NCI-H1048 (cell line): ENCODE measurements at places on chromosomes 7 and 10.

GRCh38 chr10:70956029-70956759, 67.8 kb upstream of the PCBD1 start:
- DNase-seq = no peak

DNA sequence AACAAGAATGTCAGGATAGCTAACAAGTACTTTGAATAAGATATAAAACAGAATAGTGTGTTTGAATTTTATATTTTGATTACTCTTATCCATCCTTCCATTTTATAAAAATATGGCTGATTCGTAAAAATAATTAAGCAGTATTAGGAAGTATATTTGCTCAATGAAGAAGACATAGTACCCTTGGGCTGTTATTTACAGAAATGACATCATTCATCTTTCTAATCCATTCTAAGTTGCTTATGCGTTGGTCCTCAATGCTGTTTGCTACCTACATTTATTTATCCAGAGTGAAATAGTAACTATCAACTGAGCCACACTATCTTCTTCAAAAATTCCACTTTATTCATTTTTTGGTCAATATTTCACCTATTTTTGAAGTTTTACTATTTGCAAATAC, 2.1 kb upstream of the ZNF804B start:
- no peak for DNase-seq

DNA sequence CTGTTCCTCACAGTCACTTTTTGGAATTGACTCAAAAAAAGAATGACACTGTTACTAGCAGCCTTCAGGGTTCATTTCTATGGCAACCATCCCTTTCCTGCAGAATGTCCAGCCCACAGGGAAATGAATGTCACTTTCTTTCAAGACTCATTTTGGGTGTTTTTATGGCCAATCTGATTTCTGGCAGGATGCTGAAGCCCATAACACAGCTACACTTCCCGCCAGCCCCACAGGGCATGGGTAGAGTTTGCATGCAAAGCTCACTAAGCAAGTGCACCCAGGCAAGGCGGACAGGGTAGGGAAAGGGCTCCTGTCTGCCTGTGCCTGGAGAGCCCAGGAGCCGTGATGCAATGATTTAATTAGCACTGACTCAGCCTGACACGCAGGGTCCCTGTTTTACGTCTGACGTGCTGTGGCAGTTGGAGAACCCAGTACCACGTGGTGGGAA, 26.1 kb upstream of the GPAM start:
- DNase-seq = no peak

DNA sequence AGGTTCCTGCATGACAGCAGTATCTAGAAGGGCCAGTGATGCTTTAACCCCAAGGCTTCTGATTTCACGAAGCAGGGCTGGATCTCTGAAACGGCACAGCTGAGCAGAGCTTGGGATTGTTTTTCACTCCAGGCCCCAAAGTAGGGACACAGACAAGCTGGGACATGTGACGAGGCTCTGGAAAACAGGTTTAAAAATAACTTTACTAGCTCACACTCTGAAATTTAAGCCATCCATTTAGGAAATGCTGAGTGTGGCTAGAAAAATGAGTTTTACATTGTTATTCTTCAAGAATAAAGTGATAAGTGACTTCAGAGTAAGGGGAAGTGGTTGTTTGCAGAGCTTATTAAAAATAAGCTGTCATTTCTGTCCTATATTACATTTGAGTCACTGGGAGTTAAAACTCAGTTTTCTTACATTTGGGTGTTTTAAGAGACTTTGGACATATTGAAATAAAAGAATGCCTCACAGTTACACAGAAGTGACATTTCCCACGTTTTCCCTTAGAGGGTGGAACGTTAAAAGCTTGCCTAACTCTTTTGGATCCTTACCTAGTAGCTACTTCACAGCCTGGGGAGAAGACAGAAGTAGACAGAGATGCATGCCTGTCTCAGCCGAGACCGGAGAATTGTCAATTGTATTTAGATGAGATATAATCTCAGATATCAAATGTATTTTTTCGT, 107.8 kb downstream of the GALNT17 start:
- no peak for DNase-seq

DNA sequence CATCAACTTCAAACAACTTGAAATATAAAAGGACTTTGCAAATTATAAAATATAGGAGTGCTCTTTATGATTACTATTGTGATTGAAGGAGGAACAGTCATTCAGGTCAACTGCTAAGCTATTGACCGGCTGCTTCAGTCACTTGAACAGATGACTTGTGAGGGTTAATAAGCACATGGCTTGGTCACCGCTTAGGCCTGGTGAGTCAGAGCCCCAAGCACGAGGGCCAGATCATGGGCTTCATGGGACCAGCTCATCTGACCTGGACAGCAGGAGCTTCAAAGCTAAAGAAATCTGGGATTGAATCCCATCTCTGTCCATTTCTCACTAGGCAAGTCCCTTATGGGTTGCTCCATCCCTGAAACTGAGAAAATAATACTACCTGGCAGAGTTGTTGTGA, 60.4 kb upstream of the ADO start:
- no peak for DNase-seq

DNA sequence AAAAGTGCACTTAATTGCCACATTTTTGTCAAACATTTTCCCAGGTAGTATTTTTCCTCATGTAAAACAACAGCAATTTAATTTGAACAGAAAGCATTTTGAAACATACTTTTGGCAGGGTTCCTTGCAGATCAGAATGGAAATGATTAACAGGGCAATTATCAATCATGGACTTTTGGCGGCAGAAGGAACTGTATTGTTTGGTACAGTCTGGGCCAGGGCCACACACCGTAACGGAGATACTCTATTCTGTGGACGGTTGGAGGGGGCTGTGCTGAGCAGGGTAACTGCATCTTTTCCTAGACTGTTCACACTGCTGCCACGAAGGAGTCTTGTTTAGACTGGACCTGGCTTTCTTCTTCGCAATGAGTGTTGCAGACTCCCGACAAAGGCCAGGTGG, 62.3 kb downstream of the EGFR start:
- DNase-seq = peak; percentile 17

GRCh38 chr10:63579371-63580014, 58.3 kb downstream of the REEP3 start:
- DNase-seq = no peak

DNA sequence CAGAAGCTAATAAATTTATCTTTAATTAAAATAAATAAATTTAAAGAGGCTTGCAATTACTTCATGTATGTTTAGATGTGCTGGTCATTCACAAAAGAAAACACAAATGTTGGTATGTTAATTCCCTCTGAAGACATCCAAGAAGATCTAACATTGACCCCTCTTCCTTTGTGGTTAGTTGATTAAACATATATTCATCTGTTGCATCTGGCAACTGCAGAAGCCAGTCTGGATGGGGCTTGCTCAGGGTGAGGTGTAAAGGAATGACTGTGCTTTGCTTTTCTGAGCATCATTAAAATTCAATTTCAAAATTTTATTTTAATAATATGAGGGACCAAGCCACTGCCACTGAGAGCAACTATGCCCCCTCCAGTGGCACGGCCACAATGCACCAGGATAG, 36.4 kb upstream of the FERD3L start:
- DNase-seq = no peak

DNA sequence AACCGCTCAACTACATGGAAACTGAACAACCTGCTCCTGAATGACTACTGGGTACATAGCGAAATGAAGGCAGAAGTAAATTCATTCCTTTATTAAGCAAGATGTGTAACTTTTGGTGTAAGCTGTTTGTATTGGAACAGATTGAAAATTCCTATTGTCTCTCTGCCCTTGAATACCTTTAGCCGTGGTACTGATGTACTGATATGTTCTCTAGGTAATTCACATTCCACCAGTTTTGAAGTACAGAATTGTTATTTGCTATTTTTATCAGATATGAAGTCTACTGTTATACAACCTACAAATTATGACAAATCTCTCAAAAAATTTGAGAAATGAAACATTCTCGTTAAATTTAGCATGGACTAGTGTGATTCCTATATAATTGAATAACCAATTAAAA, 17.7 kb downstream of the ZMYND11 start:
- no peak for DNase-seq

DNA sequence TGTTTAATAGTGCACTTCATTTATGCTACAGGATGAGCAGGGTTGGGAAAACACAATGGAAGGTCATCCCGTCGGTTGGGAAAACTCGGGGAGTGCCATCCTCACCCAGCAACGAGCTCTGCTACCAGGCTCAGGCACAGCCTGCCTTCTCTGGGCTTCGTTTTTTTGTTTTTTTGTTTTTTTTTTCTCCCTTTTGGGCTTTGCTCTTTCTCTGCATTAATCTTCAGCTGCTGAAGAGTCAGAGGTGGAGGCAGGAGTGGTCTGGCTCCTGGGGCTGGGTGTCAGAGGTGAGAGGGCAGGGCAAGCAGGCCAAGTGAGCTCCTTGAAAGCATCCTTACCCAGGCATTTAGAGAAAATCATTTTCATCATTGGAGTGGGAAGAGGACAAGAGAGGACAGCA, 11.5 kb downstream of the ZNF3 start:
- DNase-seq = no peak

- DNase-seq = no peak
Observed at GRCh38 chr10:88100281-88100680, 236.9 kb downstream of the PTEN start.

DNA sequence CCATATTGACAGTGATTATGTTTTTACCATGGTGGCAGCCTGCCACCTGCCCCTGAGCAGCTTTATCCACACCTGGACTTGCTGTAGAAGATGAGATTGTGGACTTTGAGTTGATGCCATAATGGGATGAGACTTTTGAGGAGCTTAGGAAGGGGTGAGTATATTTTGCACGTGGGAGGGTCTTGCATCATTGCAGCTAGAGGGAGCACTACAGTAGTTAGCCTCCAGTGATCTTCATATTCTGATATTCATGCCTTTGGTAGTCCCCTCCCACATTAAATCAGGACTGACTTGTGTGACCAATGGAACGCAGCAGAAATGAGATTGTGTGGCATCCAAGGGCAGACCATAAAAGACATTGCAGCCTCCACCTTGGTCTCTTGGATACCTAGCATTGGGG, 18.2 kb upstream of the COL13A1 start:
- DNase-seq = no peak

- DNase-seq = no peak
Observed at GRCh38 chr10:12262278-12262981, 66.4 kb downstream of the CDC123 start.

DNA sequence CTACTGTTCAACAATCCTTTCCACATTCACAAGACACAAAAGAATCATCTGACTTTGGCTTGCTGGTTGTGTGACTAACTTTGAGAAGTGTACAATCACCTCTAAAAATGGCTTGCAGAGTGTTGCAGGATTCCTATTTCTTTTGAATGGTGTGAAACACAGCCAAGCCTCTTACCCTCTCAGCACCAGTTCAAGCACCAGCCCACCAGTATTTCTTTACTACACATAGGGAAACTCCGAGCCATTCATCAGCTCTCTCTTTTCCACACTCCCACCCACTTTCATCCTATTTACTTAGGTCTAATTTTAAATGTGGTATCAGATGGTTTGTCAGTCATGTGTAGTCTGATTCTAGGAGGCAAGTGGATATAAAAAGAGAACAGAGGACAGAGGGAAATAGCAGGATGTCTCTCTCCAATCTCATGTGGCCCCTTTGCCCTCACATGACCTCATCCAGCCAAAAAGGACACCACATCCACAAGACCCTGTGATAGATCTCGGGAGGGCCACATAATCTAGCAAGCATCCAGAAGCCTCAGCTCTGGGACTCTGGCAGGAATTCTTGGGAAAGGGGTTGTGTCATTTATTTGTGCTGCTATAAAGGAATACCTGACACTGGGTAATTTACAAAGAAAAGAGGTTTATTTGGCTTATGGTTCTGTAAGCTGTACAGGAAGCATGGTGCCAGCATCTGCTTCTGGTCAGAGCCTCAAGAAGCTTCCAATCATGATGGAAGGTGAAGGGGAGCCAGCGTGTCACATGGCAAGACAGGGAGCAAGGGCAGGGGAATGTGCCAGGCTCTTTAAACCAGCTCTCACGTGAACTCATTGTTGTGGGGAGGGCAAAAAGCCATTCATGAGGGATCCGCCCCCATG, 66.8 kb upstream of the NEBL start:
- no peak for DNase-seq

- no peak for DNase-seq
Observed at GRCh38 chr10:29922226-29922625, 137.2 kb downstream of the JCAD start.
